Right hindlimb (tissue), 1 donor: ENCODE measurements at places on chromosomes 7 and 10.

GRCh38 chr10:1432161-1432560 lies 305.2 kb downstream of the ADARB2 start:
- DNase-seq, result no peak

DNA sequence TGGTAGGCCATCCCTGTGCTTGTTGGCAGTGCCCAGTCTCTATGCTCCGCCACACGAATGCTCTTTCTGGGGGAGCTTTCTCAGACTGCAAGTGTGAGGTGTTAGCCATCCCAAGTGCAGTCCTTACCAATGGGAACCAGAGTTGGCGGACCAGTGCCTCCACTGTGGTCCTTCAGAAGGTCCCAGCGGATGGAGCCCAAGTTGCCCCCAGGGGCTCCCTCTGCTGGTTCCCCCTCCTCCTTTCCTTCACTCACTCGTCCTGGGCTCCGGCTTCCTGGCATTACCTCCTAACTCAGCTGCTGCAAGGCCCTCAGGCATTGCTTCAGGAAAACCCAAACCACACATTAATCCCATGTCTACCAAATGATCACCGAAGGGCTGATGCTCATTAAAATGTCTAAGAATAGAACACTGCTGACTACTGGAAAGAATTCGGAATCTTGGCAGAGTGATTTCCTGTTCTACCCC lies 139.8 kb downstream of the CUBN start:
- DNase-seq, result no peak

GRCh38 chr7:47342296-47343060 lies 239.4 kb downstream of the TNS3 start:
- DNase-seq, result no peak

GRCh38 chr7:66333443-66333842 lies 128.3 kb downstream of the TPST1 start:
- DNase-seq, result no peak

GRCh38 chr7:95684037-95684436 lies 87.7 kb upstream of the PDK4 start:
- DNase-seq, result no peak
